ENCODE measurements at places on chromosomes 2 and 18. TPM values are rescaled to one million over a fixed set of nuclear protein-coding genes. Genes with fewer than 3 reads are reported as not detected.

DNA sequence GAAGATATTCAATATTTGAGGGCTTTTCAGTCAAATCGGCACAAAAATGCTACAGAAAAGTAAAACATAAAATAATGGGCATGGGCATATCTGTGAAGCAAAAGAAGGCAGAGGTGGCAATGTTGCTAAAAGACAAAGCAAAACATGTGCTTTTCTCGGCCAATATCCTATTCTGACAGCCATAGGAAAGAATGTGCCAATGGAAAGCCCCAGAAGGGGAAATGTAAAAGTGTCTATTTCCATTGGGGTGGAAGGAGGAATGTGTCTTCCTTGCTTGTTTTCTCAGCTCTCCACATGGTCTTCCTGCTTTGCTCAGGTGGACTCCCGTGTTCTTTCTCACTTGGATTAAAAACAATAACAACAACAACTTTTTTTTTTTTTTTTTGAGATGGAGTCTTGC, 13.7 kb upstream of the PER2 start:
- no peak for DNase-seq

DNA sequence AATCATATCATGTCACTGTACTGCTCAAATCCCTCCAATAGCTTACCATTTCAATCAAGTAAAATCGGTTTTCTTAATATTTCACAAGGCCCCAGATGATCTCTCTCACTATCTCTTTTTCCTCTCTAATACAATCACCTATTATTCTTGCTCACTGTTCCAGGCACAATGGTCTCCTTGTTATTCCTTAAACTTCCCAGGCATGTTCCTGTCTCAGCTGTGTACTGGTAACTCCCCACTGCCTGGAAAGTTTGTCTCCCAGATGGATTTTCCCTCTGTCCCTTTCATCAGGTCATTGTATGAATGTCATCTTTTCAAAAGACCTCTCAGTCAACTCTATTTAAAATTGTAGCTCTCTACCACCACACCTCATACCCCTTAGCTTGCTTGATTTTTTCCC, 30.7 kb upstream of the FANCL start:
- DNase-seq, result no peak

- no peak for DNase-seq
Measured at GRCh38 chr2:8315531-8316165, 366.2 kb upstream of the ID2 start.

DNA sequence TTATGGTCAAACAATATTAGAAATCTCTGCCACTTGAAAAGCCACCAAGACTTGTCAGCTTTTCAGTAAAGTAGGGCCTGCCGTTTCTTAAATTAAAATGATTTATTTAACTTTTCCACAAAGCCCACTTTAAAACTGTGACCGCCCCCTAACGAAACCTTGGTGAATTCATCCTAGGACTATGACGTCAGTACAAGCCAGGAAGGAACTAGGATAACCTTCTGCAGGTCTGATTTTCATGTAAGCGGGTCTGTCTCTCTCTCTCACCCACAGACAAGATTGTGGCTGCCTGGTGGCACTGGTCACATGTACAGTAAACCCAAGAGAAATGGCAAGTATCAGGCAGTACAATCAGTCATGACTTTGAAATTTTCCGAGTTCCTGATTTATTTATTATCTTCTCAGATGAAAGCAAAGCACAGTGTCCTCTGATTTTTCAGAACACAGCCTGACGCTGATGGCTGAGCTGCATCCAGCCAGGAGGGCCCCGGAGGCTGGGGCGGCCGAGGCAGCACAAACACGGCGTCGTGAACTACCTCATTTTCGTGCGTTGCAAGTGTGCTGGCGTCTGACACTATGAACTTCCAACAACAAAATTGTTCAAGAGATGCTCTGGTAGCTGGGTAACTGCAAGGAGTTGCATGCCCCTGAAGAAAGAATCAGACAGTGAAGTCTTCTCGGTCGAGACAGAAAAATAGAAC, 18.9 kb downstream of the SALL3 start:
- no peak for DNase-seq

- no peak for DNase-seq
Measured at GRCh38 chr18:59685501-59685900, 11.7 kb downstream of the CCBE1 start.

- no peak for DNase-seq
Measured at GRCh38 chr2:138274421-138275291, 226.9 kb upstream of the SPOPL start.

- DNase-seq, result no peak
Measured at GRCh38 chr2:39120521-39120770, 405 bp downstream of the SOS1 start.

- DNase-seq, result peak; percentile 11
Measured at GRCh38 chr18:6920099-6920955, 190.8 kb downstream of the ARHGAP28 start.

Gene MSH6
- total RNA-seq, result 58.6 TPM

Gene LBX2
- not detected for total RNA-seq

Gene HOXD11
- not detected for total RNA-seq

Gene FBXO36
- total RNA-seq, result 6.2 TPM

All from occipital lobe (tissue), 3 donors.